ENCODE measurements at places on chromosomes 1 and 21. TPM values are rescaled to one million over a fixed set of nuclear protein-coding genes. Genes with fewer than 3 reads are reported as not detected.

RBM8A gene
- total RNA-seq: 85.4 TPM

PRMT6 gene
- total RNA-seq: 17.2 TPM

LCK gene
- total RNA-seq: not detected

TACSTD2 gene
- not detected for total RNA-seq

PDE9A gene
- total RNA-seq: 40.4 TPM

CHI3L2 gene
- 0.31 TPM for total RNA-seq

NUF2 gene
- total RNA-seq: 8.8 TPM

All from parietal lobe (tissue), 2 donors.